ENCODE measurements at places on chromosomes 2 and 18.

- DNase-seq = no peak
Measured at GRCh38 chr2:236673126-236673822, 103.6 kb downstream of the ACKR3 start.

- DNase-seq = no peak
Measured at GRCh38 chr2:131034122-131035051, 58.9 kb downstream of the FAM168B start.

GRCh38 chr18:34153711-34154110 lies 71.0 kb downstream of the NOL4 start:
- DNase-seq = no peak

GRCh38 chr2:65056215-65057053 lies at the start of gene CEP68:
Gene CEP68, plus strand, starts transcription at chr2:65056416. Its CDS starts 13,029 bp downstream, at chr2:65069445.
- DNase-seq = peak; percentile 97

- peak; percentile 69 for DNase-seq
Measured at GRCh38 chr18:57881818-57882413, 78.8 kb upstream of the ATP8B1 start.
